Activated CD4-positive, CD25-positive, alpha-beta regulatory T cell (primary cell): ENCODE measurements at places on chromosomes 2 and 18.

DNA sequence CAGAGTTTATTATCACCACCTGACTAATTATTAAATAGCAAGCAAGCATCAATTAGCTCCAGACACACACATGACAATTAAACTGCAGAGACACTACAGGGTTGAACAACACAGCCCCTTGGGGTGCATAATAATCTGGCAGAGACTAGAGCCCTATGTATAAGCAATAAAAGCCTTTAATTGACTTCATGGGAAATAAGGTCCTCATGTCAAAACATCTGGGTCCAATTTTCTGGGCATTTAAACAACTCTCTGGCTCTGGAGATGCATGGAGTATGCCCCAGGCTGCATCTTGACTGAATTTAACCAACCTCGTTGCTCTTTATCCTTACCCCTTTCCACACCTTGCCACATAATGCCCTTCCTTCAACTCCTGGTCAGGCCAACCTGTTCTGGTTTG, 270.7 kb upstream of the THUMPD2 start:
- no peak for DNase-seq

DNA sequence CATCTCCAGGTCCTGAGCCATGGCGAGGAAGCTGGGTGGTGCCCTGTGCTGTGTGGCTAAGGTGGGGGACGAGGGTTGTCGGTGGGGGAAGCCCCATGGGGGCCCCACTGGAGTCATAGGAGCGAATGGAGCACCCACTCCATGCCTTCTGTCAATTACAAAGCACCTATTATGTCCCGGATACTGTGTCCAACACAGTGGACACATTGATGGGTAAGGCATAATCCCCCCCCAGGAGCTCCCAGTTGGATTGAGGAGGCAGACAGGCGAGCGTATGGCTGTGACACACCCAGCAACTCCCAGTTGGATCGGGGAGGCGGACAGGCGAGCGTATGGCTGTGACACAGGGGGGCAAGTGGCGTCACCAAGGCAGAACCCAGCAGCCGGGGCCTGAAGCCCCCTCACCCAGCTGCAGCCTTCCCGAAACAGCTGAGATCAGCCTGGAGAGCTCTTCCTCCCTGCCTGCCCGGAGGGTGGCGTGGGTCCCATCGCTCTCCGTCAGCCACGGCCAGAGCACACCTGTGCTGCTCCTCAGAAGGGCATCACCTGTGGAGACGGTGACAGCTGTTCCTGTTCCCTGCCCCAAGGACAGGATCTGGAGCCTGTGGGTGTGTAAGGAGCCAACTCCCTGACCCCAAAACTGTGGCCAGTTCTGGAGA, 69.6 kb downstream of the HPCAL1 start:
- DNase-seq, result no peak

- DNase-seq, result no peak
Measured at GRCh38 chr18:32918692-32919250, 145.9 kb upstream of the KLHL14 start.

DNA sequence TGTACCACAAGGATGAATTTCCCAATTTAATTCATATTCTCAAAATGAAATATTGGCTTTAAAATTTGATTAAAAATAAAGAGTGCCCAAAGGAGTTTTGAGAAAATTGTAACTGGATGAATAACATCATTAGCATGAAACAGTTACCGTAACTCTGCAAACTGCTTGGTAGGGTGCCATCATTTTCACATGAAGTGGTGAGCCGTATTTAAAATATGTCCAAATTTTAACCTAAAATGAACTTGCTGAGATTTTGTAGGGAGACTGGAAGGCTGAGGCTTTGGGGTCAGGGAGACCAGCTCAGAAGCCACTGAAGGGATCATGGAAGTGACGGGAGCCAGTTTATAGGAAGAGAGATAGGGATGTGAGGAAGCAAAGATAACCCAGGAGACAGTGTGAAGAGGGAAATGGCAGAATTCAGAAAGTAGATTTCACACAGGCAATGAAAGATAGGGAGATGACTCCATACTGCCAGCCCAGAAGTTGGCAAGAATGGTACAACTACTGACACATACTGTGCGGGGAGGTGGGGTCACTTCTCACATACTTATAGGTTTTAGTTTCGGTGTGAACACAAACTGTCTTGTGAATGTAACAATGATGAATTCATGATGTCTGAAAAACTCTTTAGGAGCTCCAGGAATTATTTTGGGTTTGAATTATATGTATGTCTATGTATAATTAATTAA, 53.8 kb downstream of the EFEMP1 start:
- DNase-seq, result no peak

- no peak for DNase-seq
Measured at GRCh38 chr2:102140377-102140776, 2.2 kb upstream of the IL1R1 start.

- DNase-seq, result no peak
Measured at GRCh38 chr18:47926101-47926850, 4.2 kb downstream of the SMAD2 start.

GRCh38 chr2:199946196-199946595, 9.1 kb downstream of the TYW5 start:
- DNase-seq, result no peak

DNA sequence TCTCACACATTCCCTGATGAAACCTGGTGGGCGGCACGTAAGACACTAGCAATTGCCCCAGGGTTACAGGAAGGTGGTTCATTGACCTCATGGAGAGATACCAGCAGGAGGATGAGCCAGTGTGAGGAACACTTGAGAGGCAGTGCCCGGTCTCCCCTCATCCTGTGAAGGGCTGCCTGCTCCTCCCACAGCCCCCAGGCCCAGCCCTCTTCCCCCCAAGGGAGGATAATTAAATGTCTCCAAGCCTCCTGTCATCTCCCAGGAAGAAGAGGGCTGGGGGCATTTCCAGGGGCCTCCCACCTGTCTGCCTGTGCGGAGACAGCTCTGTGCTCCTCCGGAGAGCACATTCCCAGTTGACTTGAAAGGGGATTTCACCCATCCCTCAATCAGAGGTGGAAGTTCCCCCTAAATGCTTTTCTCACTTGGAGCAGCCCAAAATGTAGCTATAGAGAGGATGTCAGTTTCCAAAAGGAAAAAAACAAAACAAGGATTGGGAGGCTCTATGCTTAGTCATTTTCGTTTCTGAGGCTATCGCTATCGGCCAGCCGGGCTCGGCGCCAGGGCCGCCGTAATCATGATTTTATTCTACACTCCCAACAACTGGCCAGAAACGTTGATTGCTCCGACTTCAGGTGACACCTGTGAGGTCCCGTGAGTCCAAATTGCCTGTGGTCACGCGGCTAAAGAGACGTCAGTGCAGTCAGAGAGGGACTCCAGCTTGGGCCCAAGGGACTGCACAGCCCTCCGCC, 7.1 kb downstream of the KCNF1 start:
- DNase-seq, result no peak

GRCh38 chr2:4122726-4123125, 419.4 kb downstream of the DCDC2C start:
- DNase-seq, result no peak

DNA sequence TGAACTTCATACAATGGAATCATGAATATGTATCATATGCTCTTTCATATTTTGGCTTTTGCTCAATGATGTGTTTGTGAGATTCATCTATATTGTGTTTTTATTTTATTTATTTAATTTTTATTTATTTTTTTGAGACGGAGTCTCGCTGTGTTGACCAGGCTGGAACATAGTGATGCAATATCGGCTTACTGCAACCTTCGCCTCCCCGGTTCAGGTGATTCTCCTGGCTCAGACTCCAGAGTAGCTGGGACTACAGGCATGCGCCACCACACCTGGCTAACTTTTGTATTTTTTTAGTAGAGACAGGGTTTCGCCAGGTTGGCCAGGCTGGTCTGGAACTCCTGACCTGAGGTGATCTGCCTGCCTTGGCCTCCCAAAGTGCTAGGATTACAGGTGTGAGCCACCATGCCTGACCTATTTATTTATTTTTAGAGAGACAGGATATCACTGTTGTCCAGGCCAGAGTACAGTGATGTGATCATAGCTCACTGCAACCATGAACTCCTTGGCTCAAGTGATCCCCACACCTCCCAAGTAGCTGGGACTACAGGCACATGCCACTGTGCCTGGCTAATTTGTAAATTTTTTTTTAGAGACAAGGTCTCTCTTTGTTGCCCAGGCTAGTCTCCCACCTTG, 74.5 kb downstream of the TET3 start:
- DNase-seq, result no peak

DNA sequence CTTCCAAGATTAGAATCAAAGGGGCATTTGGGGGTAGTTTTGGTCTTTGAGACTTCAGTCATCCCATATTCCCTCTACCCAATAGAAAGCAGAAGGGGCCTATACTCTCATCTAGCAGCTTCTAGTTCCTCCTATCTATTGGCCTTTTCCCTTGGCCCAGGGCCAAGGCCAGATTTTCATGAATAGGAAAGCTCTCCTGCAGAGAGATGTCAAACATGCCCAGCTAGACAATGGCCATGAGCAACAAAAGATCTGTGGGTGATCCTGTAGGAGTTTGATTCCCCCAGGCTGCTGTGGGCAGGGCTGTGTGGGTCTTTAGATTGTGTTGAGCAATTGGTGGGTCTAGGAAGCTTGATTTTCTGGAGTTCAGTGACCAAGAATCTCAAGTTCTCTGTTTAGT, 2.9 kb upstream of the ADCYAP1 start:
- DNase-seq, result no peak

GRCh38 chr2:138244501-138244925, 257.1 kb upstream of the SPOPL start:
- no peak for DNase-seq

- no peak for DNase-seq
Measured at GRCh38 chr2:26474261-26474785, 3.6 kb downstream of the OTOF start.

- DNase-seq, result no peak
Measured at GRCh38 chr2:128153786-128154185, 62.8 kb downstream of the UGGT1 start.

DNA sequence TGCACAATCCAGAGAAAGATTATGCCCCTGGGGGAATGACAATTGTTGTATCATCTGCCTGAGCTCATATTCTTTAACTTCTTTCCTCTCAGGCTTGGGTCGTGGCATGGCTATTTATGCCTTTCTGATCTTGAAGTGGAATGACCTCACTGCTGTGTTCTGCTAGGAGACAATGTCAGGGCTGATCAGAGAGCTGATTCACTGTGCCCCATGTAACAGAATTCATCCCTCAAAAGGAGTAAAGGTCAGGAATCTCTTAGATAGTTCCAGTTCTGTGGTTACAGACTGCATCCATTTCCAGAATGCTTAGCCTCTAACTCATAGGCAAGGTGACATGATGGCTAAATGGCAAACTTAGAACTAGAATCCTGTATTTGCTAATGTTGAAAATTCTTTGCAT, 511.7 kb upstream of the CNTNAP5 start:
- DNase-seq, result no peak

DNA sequence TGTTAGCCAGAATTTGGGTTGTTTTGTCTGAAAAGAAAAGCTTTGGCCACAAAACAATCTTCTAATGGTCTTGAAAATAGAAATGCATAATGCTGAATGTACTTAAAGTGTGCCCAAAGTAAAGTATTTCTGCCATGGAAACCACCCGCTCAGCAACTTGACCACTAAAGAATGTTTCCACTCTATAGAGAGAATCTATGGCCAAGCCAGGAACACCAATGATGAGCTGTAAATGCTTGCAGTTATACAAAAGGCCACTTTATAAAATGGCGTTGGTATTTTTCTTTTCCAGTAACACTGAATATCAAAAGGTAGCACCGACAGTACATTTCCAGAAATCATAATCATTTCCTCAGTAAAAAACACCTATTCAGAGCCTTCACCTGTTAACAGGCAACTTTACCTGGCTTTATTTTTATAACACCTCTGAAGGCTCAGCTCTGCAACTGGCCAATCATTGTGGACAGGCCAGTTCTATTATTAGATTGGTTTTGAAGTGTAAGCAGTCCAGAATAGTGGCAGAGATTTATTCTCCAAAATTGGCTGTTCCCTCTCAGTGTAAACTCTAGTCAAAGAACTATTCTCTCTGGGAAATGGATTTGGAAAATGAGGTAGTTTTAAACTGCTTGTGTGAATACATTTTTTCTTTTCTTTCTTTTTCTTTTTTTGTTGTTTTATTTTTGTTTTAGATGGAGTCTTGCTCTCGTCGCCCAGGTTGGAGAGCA, 36.1 kb downstream of the SLC40A1 start:
- no peak for DNase-seq

DNA sequence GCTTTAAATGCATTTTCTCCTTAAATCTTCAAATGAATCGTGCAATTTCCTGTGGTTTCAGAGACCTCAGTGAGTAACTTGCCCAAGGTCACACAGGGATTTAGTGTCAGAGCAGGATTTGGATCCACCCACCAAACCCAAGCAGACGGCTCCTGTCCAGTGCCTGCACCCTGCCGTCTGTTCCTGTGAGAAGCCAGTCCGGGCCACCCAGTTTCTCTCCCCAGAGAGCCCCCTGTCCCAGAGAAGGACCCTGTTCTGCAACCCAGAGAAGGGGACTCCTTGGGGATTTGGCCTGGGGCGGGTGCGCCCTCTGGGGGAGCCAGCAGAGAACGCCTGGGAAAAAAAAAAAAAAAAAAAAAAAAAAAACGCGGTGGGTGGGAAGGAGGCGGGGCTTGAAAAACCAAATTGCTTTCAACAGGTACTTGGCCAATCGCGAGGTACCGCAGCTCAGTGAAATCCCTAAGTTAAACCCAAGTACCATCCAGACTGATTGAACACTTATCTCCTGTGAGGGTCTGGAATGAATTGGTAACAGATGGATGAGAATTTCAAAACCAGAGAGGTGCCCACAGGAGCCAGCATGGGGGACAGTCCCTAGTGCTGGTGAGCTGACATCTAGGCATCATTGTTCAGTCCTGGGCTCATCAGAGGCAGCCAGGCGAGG, 30.9 kb upstream of the REEP1 start:
- DNase-seq, result no peak

DNA sequence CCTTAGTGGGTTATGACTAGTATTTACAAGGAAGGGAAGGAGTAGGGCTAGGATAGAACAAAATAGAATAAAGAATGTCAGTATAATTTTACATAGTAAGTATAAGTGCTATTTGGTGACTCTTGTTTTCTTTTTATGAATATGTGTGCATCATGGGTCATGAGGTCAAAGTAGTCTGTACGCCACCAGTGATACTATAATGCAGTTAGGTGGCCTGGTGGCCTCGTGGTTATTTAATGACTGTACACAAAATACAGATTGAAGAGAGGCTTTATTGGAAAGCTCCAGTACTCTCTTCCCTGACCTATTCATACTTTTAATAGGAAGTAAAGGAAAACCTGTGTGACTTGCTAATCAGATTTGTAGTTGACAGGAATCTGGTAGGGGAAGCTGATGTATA, 27.3 kb downstream of the CAB39 start:
- DNase-seq, result no peak

GRCh38 chr2:38528008-38528442, 74.7 kb downstream of the HNRNPLL start:
- no peak for DNase-seq
